ENCODE measurements at places on chromosomes 2 and 18.

DNA sequence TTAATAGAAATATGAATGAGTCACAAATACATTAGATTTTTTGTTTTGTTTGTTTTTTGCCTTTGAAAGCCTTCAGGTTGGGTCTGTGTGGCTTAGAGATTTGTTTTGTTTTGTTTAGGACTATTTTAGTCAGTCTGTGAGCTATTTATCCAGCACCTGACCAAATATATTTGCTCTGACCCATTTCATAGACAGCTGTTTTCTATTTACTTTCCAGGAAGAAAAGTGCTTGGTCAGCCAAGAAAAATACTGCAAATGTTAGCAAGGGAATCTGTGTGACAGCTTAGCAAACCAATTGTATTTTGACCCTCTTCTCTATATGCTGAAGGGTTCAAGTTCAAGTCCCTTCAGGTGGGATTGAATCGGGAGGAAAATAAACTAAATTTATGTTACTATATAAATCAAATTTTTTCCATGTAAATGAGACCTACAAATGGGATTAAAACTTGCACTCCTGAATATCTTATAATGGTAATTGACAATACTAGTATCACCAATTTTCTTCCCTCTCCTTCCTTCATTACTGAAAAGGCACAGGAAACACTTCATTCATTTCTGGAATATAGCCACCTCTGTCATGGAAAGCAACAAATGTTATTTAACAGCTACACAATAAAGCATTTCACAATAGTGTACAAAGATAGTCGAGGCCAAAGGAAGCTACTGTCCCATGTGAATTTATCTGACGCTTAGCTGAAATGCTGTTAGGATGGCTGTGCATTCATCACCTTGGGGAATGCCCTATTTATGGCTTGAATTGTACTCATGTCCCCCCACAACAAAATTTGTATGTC is 23.1 kb upstream of the KLF7 start:
- DNase-seq, result no peak

GRCh38 chr2:233271693-233272092 is 20.2 kb downstream of the ATG16L1 start:
- no peak for DNase-seq

GRCh38 chr18:57834616-57835015 is 31.5 kb upstream of the ATP8B1 start:
- no peak for DNase-seq

GRCh38 chr18:61643884-61644647 is 248.7 kb downstream of the RNF152 start:
- DNase-seq, result no peak

DNA sequence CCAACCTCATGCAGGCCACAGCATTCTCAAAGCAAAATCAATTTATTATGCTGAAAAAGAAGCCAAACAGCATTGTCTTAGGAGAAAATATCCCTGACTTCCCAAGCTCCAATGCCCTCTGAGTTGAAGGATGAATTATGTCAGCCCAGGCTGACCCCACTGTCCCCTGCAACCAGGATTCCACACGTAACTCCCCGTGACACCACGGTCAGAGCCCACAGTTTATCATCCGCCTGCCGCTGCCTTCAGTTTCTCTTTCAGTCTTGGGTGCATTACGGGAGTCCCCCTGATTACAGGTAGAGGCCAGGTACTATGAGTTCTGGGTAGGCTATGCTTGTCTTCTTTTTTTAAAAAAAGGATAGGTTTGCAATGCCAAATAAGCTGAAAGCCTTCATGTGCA is 244.2 kb downstream of the MYT1L start:
- DNase-seq, result no peak

DNA sequence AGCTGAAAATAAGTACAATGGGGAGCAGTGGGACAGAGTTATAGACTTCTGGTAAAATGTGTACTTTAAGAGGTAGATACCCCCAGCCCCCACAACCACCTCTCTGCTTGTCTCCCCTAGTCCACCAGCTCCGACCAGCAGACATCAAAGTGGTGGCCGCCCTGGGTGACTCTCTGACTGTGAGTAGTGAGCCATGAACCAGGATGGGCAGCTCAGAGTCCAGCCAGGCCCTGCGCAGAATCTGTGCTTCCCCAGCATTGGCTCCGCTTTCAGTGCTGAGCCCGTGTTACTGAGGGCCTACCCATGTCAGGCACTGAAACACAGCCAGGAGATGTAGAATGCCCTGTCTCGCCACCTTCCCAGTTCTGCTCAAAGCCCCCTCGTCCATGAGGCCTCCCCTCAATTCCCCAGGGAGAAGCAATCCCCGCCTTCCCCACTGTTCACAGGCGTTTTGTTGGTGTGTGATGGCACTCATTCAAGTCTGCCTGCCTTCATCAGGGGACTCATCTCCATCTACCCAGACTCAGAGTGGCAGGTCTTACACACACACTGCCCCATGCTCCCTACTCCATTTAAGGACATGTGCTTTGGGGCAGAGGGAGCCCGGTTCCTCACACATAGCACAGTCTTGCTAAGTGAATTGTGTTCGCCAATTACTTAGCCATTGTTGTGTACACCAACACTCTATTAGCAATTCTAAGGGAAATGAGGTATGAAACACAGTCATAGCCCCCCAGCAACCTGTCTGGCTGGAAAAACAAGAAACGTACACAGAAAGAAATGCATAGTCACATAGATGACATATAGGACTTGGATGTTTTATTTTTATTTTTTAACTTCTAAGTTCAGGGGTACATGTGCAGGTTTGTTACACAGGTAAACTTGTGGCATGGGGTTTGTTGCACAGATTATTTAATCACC is 122.6 kb downstream of the PLB1 start:
- no peak for DNase-seq

DNA sequence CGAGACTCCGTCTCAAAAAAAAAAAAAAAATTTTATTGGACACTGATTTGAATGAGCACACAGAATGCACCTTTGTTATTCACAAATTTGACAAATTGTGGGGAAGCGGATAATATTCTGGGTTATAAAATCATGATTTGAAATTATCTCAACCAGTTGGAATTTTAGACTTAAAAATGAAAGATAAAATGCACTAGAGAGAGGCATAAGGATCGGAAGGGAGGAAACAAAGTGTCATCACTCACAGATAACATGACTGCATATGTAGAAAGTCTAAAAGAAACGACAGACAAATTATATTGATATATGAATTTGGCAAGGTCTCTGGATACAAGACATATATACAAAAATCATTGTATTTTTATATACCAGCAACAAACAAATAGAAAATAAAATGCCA is 70.6 kb downstream of the CD28 start:
- DNase-seq, result no peak

GRCh38 chr2:200130762-200131166 is 175.4 kb downstream of the MAIP1 start:
- no peak for DNase-seq

GRCh38 chr2:196511258-196512168 is 128.0 kb upstream of the CCDC150 start:
- no peak for DNase-seq

DNA sequence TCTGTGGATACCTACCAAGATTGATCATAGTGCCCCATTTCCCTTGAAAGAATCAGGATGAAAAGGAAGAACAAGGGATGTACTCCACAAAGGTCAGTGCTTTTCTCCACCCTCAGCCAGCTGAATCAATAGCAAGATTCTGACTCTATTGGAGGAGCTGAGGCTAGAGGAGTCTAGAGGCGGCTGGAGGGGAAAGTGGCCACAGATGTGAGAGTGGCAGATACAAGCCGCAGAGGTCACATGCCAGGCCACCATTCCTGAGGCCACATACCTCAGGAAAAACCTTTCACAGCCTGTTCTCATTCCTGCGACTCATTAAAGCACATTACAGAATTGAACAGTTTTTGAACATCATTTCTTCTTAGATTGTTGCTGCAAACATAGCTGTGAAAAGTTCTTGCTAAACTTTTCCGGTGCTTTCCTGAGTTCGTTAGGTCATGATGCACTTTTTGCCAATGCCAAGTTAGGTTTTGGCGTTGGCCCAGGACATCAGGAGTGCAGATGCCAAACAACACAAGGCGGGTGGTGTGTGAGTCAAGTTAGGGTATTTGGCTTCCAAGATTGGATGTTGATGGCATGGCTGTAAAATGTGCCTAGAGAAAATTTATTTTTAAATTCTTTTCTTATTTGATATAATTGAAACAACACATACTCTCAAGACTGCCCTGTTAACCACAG is 160.7 kb upstream of the SP5 start:
- DNase-seq, result no peak

- no peak for DNase-seq
These were observed 252.5 kb upstream of the SP5 start for GRCh38 chr2:170462433-170463205.

- DNase-seq, result no peak
These were observed 7.8 kb downstream of the NFE2L2 start for GRCh38 chr2:177256695-177257094.

GRCh38 chr2:226306969-226307368 is 492.7 kb downstream of the IRS1 start:
- no peak for DNase-seq

- DNase-seq, result no peak
These were observed at the start of gene CDH2 for GRCh38 chr18:28176948-28177827. CDH2 (minus strand) TSS chr18:28177130; CDS start chr18:28177022, 108 bp downstream.

DNA sequence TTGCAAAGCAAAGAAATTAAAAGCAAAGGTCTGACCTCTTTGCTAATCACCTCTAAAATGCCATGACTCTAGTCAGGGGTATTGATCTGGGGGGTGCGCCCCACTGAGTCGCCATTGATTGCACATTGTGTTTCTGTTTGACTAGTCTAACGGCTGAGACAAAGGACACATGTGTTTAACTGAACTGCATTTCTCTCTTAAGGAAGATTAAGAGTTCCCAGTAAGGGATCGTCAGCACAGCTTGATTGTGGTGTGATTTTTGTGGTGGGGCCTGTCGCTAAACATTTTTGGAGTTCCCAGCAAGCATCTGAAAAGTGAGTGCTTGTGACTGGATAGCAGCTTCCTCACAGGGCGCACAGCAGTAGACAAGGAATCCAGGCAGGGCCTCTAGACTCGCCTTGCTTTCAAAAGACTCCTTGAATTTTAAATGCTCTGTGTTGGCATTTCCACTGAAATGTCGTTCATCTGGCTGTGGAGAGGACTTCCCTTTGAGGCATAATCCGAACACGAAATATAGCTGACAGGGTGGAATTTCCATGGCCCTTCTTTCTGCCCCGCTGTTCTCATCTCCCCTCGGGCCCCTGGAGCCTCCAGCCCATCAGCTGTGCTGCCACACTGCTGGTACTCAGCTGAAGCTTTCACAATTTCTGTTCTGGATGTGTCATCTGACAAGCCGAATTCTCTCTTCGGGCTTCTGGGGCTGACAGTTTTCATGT is 126.3 kb downstream of the FAM168B start:
- DNase-seq, result no peak

GRCh38 chr2:11821705-11822104 is 75.3 kb downstream of the LPIN1 start:
- no peak for DNase-seq

DNA sequence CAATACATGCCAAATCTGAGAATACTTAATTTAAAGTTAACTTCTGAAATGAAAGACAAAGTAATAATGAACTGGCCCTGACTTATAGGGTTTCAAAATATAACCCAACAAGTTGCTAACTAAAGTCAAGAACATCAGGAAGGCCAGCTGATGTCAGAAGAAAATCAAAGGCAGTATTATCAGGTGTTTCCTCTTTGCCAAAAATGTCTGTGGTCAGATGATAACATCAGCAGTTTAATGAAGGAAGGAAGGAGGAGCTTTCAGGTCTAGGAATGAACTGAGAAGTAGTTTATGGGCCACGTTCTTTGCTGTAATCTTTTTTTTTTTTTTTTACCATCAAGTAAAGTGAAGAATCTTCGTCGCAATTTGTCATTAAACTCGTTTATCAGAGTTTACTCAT is 40.9 kb downstream of the CDH2 start:
- no peak for DNase-seq

DNA sequence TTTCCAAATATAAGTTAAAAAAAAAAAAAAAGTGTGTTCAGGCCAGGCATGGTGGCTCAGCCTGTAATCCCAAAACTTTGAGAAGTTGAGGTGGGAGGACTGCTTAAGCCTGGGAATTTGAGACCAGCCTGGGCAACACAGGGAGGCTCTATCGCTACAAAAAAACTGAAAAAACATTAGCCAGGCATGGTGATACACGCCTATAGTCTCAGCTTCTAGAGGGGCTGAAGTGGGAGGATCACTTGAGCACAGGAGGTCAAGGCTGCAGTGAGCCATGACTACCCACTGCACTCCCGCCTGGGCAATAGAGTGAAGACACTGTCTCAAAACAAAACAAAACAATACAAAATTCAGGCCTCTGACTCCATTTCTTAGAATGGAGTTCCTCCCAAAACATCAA is 9.2 kb downstream of the USP37 start:
- no peak for DNase-seq

DNA sequence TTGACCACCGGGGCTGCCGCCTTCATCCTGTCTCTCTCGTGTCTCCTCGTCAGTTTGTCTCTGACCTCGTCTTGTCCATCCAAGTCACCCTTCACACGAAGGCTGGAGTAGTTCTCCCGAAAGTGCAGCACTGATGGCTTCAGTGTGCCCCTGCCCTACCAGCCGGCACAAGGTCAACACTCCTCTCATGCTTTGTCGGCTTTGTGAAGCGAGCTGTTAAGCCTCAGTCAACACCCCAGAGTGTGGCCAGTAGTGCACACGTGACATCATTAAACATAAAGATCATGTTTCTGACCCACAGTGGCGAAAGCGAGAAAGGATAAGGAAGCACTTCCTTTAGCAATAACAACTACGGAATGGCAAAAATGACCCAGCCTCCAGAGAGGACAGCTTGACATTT is 23.2 kb downstream of the ACKR3 start:
- no peak for DNase-seq

DNA sequence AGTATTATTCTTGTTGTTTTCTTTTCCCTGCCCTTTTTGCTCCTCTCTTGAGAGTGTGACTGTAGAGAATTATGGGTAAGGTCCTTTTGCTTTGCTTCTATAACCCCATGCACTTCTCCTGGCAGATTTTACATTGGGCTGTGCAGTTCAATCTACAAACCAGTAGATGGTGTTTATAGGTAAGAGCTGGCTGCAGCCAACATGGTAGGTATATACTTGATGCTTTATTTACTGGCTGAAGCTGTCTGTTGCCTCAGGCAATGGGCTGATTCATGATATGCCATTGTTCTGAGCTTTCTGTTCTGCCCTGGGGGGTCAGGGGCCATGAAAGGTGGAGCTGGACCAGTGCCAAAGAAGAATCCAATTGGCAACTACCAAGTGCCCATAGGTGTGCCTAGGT is 48.3 kb upstream of the MYL1 start:
- no peak for DNase-seq

DNA sequence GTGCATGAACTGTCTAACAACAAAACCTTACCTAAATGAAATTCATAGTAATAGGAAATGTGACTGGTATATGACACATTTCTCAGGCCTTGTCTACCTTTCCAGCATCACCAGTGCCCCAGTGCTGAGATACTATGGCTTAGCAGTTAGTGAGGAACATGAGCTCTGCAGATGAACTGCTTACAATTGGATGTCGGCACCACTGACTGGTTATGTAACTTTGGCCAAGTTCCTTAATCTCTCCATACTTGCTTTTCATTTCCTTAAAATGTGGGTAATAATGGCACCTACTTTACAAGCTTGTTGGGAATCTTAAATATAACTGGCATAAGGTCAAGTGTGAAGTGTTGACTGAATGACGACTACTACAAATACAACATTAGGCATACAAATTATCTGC is 136.3 kb downstream of the OLA1 start:
- no peak for DNase-seq

- DNase-seq, result no peak
These were observed 199.2 kb downstream of the TGIF1 start for GRCh38 chr18:3649135-3649632.

All from activated CD8-positive, alpha-beta memory T cell treated with anti-CD3 and anti-CD28 coated beads, Interleukin-2, amount 50 U/mL, for 4 hours (primary cell).